G401 (cell line): ENCODE measurements at places on chromosomes 3 and 15. TPM values are rescaled to one million over a fixed set of nuclear protein-coding genes. Genes with fewer than 3 reads are reported as not detected.

NMB gene
- total RNA-seq: 4.5 and 5.6 TPM in 2 replicates

CCDC33 gene
- total RNA-seq: 3.5 and 16.8 TPM in 2 replicates

- no peak for DNase-seq
Measured at GRCh38 chr3:62589078-62589477, 215.7 kb upstream of the FEZF2 start.

- DNase-seq: no peak
Measured at GRCh38 chr3:62667714-62668113, 207.5 kb downstream of the CADPS start.

DNA sequence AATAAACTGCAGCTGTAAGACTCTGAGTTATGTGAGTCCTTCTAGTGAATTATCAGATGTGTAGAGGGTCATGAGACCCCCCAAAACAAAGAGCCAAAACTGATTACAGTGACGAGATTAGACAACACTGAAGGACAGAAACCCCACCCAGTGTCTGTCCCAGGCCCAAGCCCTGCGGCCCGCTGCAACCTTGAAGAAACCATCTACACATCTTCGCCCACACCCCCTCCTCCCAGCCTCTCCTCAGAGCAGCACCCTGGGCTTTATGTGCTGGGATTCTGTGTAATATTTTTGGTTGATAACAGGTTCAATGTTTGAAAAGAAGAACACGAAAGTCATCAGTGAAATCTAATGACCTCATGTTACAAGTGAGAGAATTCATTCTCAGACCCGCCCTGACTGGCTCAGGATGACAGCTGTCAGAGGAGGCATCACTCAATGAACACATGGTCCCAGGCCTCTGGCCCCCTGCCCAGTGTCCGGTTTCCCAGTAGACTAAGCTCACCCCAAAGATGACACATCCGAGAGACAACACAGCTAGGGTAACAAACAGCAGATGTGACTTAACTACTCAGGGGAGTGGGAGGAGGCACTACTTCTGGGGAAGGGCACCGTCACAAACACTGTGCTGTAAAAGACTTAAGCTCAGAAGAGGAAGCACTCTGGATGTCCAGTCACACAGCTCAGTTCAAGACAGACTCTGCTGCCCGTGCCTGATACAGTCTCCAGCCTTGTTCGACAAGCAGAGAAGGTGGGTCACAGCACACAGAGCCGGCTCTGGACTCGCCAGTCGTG is 48.9 kb downstream of the NIPA2 start:
- no peak for DNase-seq

DNA sequence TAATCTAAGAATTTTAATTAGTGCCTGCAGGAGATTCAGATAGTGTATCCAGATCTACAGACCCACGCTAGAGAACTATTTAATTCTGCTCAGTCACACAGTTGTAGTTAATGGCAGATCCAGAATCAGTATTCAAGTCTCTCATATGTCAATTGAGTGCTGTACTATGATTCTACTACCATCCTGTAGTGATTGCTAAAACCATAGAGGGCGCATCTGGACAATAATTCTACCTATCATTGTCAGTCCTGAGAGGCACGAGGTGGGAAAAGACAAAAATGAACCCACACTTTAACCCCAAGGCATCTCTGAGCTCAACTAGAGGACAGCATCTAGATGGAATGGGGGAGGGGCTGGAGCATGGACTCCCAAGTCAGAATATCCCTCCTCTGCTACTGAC is 22.7 kb downstream of the DHX36 start:
- DNase-seq: no peak

- DNase-seq: no peak
Measured at GRCh38 chr15:78257681-78258080, 6.7 kb upstream of the DNAJA4 start.

DNA sequence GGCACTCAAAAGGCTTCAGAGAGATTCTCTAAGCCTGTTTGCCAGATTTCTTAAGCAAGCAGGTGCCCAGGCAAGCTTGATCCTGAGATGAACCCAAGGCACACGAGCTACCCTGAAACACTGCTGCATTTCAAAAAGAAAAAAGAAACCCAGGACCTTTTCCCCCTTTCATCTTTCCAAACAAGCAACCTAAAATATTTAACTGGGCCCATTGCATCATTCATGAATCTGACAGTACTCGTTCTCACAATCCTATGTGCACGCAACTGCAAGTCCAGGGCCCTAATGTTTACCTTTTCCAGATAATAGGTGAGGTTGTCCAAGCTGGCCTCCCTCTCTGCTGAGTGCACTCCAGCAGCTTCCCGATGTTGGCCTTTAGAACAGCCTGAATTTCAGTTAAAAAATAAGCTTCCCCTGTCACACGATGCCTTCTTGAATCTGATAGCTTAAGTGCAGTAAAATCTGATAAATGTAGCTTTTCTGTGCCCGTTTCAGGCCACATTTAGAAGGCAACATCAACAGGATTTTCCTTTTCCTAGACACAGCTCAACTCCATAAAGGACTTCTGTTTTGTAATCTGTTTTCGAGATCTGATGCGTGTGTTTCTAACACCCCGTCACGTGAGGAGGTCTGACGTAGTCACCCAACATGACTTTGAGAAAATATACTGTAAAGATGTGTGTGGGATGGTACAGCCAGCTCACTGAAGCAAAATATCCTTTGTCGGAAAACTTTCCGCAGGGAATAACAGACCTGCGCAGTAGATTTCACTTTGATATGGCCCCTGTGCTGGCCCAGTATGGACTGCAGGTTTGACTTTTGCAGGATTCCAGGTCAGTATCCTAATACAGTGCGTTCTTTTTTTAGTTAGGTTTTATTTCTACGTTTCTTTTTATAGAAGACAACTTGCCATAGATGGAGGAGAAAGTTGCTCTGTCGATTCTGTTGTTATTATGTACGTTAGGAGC is 55.1 kb upstream of the RASA2 start:
- DNase-seq: no peak
